ENCODE measurements at places on chromosomes 1 and 21.

- DNase-seq: no peak
These were observed 28.5 kb upstream of the RLF start for GRCh38 chr1:40132383-40133311.

GRCh38 chr21:45620201-45620923 is 23.2 kb upstream of the PCBP3 start:
- no peak for DNase-seq

DNA sequence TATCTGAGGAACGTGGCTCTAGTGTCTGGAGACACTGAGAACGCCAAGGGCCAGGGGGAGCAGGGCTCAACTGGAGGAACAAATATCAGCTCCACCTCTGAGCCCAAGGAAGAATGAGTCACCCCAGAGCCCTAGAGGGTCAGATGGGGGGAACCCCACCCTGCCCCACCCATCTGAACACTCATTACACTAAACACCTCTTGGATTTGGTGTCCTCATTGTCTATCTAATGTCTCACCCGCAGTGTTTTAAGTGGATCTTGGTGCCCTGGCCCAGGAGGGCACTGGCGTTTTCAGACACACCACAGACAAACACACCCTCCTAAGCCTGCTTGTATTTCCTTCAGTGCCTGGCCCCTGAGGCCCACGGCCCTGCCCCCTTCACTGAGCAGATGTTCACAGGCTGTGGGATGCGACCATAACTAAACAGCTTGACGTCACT is 2.2 kb upstream of the FALEC start:
- no peak for DNase-seq

DNA sequence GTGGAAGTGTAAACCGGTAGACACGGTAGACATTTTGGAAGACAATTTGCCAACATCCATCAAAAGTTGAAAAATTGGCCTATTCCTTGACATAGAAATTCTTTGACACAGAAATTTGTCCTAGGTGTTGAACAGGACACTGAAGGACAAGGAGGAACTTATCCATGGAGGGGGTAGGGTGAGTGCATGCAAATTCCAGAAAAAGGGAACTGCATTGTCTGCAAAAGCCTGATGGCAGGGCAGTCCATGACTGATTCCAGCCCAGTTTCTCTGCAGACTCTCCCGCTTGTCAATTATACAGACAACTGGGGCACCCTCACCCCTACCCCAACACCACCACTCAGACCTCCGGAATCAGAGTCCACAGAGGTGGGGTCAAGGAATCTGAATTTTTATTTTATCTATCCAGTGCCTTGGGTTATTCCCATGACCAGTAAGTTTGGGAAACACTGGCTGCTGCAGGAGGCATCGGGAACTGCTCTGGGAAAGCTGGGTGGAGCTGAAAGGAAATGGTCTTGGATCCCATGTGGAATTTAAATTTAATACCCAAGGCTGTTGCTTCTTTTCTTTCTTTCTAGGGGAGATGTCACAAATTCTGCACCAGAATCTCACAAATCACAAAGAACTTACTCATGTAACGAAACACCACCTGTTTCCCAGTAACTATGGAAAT is 103.3 kb upstream of the SLC45A1 start:
- DNase-seq: no peak
